Testis (tissue), 5 donors: ENCODE measurements at places on chromosomes 2 and 18. TPM values are rescaled to one million over a fixed set of nuclear protein-coding genes. Genes with fewer than 3 reads are reported as not detected.

The MRO gene
- 92.8 TPM for polyA plus RNA-seq

The LRRC30 gene
- not detected for polyA plus RNA-seq

DNA sequence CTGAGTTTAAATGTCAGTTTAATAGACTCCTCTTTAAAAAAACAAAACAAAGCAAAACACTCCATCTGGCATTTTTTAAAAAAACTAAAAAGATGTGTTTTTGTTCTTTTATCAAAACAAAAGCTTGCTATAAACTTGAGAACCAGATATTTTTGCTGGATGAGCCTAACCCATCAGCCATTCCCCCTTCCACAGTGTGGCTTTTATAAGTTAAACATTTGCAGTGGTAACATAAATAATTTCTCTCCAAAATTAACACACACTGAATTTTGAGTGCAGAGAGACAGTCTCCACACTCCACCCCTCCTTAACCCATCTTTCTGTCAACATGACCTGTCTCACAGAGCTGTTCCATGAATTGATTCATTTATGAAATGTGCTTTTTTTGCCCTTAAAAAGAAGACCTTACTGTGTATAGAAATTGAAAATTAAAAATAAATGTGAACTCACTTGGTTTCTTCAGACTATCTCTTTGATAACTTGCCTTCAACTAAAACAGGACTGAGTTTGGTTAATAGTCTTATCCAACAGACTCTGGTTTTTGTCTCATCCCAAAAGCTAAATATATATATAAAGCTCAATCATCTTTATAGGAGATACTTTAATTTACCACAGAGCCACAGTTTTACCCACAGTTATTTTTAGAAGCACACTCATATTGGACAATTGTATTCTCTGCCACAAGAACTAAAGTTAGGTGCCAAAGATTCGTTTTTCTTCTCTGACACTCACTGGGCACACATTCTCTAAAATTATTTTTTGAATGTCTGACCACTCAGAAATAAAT lies 64.8 kb upstream of the STK39 start:
- DNase-seq, result no peak

DNA sequence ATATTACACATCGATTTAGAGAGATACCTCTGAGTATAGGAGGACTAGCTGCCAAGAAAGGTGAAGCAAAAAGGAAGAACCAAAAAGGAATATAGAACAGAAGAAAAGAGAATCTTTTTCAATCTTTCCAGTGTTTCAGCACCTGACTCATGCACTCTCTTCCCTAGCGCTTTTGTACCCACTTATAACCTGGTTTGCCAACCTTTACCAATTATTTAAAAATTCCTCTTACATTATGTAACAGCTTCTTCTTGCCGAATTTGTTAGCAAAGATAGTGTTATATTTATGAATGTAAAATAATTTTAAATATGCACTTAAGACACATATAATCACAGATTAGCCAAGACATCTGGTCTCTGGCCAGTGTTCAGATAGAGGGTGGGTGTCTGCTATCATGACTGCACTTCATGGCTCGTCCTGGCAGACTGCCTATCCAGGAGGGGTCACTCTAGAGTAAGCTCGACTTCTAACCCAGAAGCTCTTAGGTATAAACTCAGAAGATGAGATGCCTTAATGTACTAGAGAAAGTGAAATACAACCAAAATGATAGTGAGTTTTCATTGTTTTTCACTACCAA lies 122.9 kb downstream of the ATAD2B start:
- DNase-seq, result no peak

The RAB6C gene
- 1.6 TPM for polyA plus RNA-seq

DNA sequence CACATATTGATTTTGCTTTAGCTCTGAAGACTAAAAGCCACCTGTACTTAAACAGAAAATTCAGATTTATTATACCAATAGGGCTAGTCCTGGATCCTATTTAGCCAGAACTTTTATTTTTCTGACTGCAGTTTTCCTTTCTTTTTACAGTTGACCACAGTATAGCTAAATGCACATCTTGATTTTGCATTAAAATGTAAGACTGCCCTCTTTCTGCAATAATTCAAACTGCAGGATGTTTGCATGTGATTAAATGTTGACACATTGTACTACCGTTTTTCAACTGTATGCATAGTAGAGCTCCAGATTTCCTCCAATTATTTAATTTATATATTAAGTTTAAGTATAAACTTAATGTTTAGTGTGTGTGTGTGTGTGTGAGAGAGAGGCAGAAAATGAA lies 1262.9 kb downstream of the SUCLG1 start:
- no peak for DNase-seq
